ENCODE measurements at places on chromosomes 11 and 22. TPM values are rescaled to one million over a fixed set of nuclear protein-coding genes. Genes with fewer than 3 reads are reported as not detected.
A peak's percentile ranks its signal among the peaks of the same experiment; 100 is the strongest.

- DNase-seq = no peak
Observed at GRCh38 chr11:85279267-85279666, 347.9 kb downstream of the DLG2 start.

GRCh38 chr11:71223081-71223405 lies 29.3 kb downstream of the SHANK2 start:
- no peak for DNase-seq

Gene PATE4
- not detected for total RNA-seq

DNA sequence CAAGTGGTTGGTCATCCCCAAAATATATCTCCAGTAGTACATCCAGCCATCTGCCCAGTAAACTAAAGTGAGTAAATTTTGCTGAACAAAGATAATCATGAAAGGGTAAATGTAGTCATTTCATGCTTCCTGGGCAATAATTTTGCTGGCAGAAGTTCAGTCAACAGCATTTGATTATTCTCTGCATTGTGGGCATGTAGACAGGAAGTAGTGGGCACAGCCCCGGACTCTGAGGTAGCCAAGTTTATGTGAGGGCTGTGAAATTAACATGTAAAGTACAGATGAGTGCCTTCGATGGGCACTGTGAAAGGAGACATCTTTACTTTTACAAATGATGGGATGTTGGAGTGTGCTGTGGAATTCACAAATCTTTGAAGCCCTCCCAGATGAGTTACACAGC lies 312.2 kb upstream of the MTNR1B start:
- DNase-seq = no peak

GRCh38 chr22:26579331-26579886 lies 10.5 kb downstream of the TPST2 start:
- DNase-seq = no peak

DNA sequence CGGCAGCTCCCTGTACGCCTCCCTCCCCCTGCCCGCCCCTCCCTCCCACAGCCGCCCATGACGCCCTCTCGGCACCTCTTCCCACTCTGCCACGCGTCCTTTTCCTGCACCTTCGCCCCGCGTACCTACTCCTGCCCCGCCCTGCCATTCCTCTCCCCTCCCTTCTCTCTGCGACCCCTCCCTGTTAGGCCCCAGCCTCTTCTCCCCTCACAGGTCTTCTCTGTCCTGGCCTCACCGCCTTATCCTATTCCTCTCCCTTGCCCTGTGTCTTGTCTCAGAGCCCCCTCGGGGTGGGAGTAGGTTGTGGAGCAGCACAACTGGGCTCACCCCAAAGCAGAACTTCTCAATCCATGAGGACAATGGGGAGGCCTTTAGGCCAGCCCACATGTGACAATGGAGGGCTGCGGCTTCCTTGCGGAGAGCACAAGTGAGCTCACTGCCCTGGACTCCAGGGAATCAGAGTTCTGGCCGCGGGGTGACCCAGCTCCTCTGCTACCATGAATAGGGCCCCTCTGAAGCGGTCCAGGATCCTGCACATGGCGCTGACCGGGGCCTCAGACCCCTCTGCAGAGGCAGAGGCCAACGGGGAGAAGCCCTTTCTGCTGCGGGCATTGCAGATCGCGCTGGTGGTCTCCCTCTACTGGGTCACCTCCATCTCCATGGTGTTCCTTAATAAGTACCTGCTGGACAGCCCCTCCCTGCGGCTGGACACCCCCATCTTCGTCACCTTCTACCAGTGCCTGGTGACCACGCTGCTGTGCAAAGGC lies 539 bp downstream of the SLC35C1 start:
- no peak for DNase-seq

DNA sequence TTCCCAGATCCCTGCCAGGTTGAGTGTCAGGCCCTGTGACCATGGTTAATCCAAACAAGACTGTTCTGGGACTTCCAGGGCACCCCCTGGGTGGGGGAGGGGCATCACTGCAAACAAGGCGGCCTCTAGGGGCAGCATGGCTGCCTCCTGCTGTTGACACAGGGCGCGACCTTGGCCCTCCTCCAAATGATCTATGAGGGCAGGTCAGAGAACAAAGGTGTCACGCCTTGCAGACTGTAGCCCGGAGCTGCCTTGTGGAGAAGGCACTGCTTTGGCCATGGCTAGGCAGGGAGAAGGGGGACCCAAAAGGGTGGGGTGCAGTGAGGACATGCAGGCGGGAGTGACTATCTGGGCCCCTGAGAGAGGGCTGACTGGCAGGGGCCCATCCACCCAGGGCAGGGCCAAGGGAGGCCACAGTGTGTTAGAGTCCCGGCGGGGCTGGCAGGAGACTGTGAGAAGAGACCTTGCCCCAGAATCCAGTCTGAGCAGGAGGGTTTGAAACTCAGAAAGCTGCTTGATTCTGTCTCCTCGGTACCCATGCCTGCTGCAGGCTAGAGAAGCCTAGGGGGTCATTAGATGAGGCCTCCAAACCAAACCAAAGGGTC lies 35.6 kb downstream of the KCNC1 start:
- peak; percentile 21 for DNase-seq

GRCh38 chr22:30441088-30441487 lies 15.5 kb downstream of the MTFP1 start:
- DNase-seq = no peak

Gene IFT27
- total RNA-seq = 50.5 TPM

DNA sequence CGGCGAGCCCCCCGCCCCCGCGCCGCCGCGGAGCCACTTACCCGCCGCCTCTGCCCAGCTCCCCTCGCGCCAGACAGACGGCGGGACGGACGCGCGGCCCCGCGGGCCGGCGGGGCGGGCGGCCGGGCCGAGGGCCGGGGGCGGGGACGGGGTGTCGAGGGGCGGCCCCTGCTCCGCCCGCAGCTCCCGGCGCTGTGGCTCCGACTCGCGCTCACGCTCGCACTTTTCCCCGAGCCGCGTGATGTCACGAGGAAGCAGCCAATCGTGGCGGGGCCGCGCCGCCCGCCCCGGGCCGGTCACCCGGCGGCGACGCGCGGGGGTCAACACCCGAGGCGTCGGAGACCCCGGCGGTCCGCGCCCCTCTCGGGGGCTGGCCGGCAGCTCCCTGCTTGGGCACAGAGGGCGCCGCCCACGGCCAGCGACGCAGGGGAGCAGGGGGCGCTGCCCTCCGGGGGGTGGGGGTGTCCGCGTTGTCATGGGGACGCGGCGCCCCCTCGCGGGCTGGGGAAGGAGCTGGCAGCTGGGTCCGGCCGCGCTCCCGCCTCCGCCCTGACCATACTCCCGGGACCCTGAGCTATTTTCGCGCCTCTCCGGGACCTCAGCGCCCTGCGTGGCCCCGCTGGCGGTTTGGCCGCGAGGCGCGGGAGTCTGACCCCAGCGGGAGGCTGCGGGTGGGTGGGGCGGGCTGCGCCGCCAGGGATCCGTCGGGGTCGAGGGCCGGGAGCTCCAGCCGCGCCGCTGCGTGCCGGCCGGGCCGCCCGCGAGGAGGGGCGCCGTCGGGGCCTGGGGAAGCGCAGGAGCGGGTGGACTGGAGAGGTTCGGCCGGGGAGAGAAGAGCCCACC lies at the start of gene CHRM4:
Gene CHRM4 (minus strand): TSS at position 199 of the 843 bp plus-strand sequence. CDS start 5,219 bp downstream, outside the sequence.
- DNase-seq = no peak

GRCh38 chr11:34588023-34588422 lies 32.9 kb upstream of the EHF start:
- no peak for DNase-seq

DNA sequence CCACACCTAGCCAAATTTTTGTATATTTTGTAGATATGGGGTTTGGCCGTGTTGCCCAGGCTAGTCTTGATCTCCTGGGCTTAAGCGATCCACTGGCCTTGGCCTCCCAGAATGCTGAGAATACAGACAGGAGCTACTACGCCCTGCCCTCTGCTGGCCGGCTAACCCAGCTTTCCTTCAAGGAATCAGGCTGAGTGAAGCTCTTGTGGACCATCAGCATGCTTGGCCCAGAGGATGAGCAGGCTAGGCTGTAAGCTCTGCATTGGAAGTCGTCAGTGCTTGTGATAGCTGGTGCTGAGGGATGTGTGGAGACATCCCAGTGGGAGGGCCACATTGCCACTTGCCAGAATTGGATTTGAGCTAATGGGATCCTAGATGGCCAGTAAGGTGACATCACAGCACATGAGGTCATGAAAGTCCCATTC lies 60.6 kb downstream of the MED15 start:
- no peak for DNase-seq

Gene OR6T1
- not detected for total RNA-seq

Gene PRR33
- total RNA-seq = not detected

Gene TPBGL
- 1.8 TPM for total RNA-seq

Gene DEUP1
- total RNA-seq = not detected

DNA sequence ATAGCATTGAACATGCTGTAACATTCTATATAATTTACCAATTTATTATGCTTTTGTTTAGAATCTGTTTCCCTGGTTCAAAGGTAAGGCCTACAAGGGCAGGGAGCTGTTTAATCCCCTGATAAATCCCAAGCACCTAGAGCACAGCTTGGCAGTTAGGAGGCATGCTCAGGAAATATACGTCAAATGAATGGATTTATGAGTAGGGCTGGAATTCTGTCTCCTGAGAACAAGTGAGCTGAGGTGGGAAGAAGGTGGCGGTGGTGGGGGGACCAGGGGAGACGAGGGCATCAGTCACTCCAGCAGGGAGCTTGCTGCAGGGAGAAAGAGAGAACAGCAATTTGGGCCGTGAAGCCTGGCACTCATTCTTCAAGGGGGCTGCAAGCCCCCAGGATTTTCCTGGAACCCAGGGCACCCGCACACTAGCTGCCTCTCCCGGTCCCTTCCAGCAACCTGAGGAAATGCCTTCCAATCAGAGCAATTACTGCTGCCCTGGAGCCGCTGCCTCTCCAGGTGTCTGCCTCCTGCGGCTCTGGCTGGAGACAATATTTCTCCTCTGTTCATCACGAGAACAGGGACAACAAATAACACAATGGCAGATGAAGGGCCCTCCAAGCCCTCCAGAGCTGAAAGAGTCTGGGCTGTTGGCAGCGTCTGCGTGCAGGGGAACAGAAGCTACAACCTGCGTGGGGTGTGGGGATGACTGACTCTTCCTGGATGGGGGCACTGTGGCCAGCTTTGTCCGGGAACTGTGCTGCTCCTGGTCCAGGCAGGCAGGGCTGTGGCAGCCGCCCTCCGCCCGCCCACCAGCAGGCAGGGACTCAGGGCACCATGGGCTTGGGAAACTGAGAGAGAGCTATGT lies 233.4 kb downstream of the ST3GAL4 start:
- no peak for DNase-seq

All from dorsolateral prefrontal cortex (tissue), 122 donors.